BJ (cell line): ENCODE measurements at places on chromosomes 1 and 21. TPM values are rescaled to one million over a fixed set of nuclear protein-coding genes. Genes with fewer than 3 reads are reported as not detected.

Gene KCNH1
- polyA plus RNA-seq: 3.5 and 5.8 TPM in 2 replicates

Gene RNF207
- polyA plus RNA-seq: 12.0 and 17.9 TPM in 2 replicates

Gene LCE2B
- polyA plus RNA-seq: not detected in 2 replicates

DNA sequence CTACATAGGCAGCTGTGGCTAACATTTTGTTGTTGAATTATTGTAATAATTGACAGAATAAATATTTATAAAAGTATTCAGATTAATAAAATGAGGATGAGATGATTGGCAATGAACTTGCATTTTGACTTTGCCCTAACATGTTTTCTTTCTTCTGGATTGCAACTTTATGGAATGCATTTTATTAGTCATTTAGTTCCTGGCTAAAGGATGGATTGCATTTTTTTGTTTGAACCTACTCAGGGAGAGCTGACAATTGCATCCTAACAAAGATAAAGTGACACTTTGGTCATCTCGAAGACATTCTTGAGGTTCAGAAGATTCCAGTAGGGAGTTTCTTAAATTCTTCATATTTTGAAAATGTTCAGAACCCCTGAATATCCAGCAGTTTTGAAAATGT lies 37.5 kb downstream of the PGM1 start:
- DNase-seq: no peak
